Testis (tissue), 5 donors: ENCODE measurements at places on chromosomes 5 and 9.

DNA sequence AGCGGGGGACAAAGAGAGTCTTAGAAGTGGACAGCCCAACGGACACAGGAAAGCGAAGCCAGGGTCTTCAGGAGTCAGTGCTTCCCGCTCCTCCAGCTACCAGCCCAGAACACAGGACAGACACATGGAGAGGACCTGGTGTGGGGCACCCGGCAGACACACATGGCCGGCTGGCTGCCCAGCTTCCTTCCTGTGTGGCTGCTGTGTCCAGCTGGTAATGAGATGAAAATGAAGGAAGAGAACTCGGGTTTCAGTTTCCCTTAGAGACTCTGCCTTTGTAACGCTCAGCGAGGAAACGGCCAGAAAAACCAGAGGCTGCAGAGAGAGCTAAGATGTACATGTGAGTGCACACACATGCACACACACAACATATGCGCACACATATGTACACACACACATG lies 87.5 kb downstream of the SECISBP2 start:
- no peak overlapping the region for H3K27ac ChIP-seq
- no peaks in the 10 kb centered on the region for H3K27me3 ChIP-seq
- no peak for DNase-seq
- H3K4me1 ChIP-seq = no peaks in the 10 kb centered on the region

DNA sequence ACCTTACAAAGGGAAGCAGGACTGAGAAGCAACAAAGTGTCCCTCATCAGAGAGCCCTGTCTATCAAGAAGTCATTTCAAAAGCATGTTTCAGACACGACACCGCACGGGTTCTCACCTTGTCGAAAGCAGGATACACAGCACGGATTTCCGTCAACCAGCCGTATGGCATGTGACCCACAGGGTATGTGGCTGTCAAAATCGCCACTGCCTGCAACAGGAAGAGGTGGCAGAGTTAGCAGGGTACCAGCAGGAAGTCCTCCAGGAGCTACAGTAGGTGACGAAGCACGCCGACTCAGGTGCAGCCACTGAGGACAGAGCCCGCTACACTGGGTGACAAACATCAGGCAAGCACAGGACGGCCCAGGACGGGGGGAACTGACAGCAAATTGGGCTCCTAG lies 81.2 kb downstream of the OTULIN start:
- no peak for DNase-seq
- H3K4me3 ChIP-seq = no peak overlapping the region
- H3K27ac ChIP-seq = no peak overlapping the region
- H3K4me1 ChIP-seq = no peaks in the 10 kb centered on the region
- H3K27me3 ChIP-seq = no peaks in the 10 kb centered on the region

- peaks cover 29% of the 10 kb centered on the region for H3K4me1 ChIP-seq
- H3K27ac ChIP-seq = no peak overlapping the region
- H3K36me3 ChIP-seq = no peaks in the 10 kb centered on the region
- peak; percentile 83 for DNase-seq
- no peak overlapping the region for H3K4me3 ChIP-seq
Observed at GRCh38 chr5:178234750-178235587, 2.4 kb upstream of the PHYKPL start.

DNA sequence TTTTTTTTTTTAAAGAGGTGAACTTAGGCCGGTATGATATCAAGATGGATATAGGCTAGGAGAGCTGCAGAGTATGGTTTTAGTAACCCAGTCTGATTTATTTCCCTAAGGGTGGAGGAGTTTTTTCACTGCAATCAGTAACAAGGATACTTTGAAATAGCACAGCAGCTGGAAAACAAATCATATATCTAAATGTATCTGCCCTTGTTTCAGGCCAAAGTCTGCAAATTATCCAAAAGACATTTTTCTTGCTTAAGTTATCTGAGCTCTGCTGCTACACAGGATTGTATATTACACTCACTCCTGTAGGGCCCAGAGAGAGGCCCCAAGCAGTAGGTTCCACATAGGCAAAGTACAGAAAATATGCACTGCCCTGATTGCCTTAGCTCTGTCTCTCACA lies 222.4 kb downstream of the NTRK2 start:
- H3K36me3 ChIP-seq = no peaks in the 10 kb centered on the region
- no peaks in the 10 kb centered on the region for H3K4me1 ChIP-seq
- H3K27me3 ChIP-seq = no peaks in the 10 kb centered on the region
- H3K4me3 ChIP-seq = no peak overlapping the region

DNA sequence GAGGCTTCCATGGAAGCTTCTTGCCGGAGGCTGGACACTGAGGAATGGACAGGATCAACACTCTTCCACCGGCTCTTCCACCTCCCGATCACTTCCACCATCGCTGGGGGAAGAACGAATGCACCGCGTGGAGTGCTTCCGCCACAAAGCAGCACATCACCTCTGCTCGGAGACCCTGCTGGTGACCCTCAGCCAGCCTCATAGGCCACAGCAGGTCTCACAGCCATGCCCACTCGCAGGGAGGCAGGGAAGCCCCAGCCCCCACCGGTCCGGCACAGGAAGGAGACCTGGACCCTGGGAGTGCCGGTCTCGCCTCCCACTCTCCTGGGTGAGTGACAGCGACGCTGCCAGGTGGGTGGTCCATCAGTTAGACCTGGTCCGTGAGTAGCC lies 4.7 kb downstream of the MRPL36 start:
- no peak for DNase-seq
- no peak overlapping the region for H3K4me3 ChIP-seq
- H3K27me3 ChIP-seq = no peaks in the 10 kb centered on the region
- peaks cover 6% of the 10 kb centered on the region for H3K4me1 ChIP-seq

- no peaks in the 10 kb centered on the region for H3K27me3 ChIP-seq
- H3K4me1 ChIP-seq = peaks cover 10% of the 10 kb centered on the region
- no peak overlapping the region for H3K4me3 ChIP-seq
Observed at GRCh38 chr5:91374893-91375520, 8.1 kb downstream of the ARRDC3 start.

DNA sequence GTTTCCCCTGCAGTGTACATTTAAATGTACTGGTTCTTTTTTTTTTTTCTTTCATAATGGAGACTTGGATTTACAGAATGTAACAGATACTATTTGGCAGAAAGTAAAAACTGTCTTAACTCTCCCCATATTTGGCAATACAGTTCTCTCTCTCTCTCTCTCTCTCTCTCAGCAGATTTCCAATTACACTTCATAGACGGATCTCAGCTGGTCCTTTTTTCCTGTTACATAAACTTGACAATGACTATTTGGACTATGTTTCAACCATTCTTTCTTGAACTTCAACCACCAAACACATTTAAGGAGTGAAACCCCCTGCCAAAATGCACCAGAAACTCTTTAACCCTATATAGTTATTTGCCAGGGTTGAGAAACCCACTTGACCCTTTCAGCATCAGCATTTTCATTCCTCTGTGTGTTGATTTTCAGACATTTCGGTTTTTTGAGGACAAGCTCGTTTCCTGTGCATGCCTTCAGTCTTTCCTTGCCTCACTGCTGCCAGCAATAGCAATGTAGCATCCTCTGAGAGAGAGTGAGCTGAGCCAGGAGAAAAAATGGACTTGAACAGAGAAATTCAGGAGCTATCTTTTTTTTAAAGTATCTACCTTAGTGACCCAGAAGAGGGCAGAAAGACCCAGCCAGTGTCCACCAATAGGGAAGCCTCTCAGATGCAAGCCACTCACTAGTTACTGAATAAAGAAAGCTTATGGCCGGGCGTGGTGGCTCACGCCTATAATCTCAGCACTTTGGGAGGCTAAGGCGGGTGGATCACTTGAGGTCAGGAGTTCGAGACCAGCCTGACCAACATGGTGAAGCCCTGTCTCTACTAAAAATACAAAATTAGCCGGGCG lies 26.0 kb upstream of the GNA14 start:
- DNase-seq = no peak
- no peaks in the 10 kb centered on the region for H3K4me1 ChIP-seq
- no peaks in the 10 kb centered on the region for H3K36me3 ChIP-seq
- H3K27me3 ChIP-seq = no peaks in the 10 kb centered on the region

GRCh38 chr5:68932830-68933434 lies 160.9 kb upstream of the SLC30A5 start:
- DNase-seq = peak; percentile 49
- H3K27me3 ChIP-seq = no peaks in the 10 kb centered on the region
- no peaks in the 10 kb centered on the region for H3K4me1 ChIP-seq
- H3K36me3 ChIP-seq = no peaks in the 10 kb centered on the region

GRCh38 chr9:125655691-125656410 lies 51.2 kb downstream of the MAPKAP1 start:
- no peak overlapping the region for H3K27ac ChIP-seq
- H3K4me3 ChIP-seq = no peak overlapping the region
- DNase-seq = no peak

GRCh38 chr9:16272776-16273175 lies 597.7 kb downstream of the BNC2 start:
- DNase-seq = no peak
- H3K4me3 ChIP-seq = no peak overlapping the region
- H3K4me1 ChIP-seq = peaks cover 5% of the 10 kb centered on the region
- no peaks in the 10 kb centered on the region for H3K36me3 ChIP-seq
- H3K27me3 ChIP-seq = no peaks in the 10 kb centered on the region
- H3K27ac ChIP-seq = no peak overlapping the region

- H3K27ac ChIP-seq = no peak overlapping the region
- no peak for DNase-seq
- H3K4me3 ChIP-seq = no peak overlapping the region
- H3K4me1 ChIP-seq = no peaks in the 10 kb centered on the region
Observed at GRCh38 chr5:144697847-144698262, 527.2 kb downstream of the KCTD16 start.

GRCh38 chr9:94603259-94604160 lies 9.9 kb upstream of the FBP2 start:
- no peaks in the 10 kb centered on the region for H3K36me3 ChIP-seq
- no peak overlapping the region for H3K27ac ChIP-seq
- peak; percentile 81 for DNase-seq
- no peaks in the 10 kb centered on the region for H3K4me1 ChIP-seq

GRCh38 chr5:56676091-56676768 lies 139.1 kb upstream of the MAP3K1 start:
- H3K27me3 ChIP-seq = no peaks in the 10 kb centered on the region
- H3K36me3 ChIP-seq = no peaks in the 10 kb centered on the region
- no peak for DNase-seq
- H3K4me1 ChIP-seq = no peaks in the 10 kb centered on the region
- H3K4me3 ChIP-seq = no peak overlapping the region

DNA sequence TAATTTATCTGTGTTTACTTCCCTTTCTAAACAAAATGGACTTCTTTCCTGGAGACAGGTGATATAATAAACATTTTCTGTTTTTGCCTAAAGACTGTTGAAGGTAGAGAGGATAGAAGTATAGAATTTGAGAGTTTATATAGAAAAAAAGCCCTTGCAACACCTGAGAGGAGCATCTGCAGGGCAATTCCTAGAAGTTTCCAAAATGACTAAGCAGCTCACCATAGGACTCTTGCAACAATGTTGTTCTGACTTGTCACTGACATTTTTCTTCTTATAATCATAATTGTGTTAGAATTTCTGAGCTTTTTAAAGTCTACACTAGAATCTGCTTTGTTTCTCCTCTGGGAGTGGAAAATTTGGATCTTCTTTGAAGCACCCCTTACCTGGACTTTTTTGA lies 216.8 kb downstream of the TUSC1 start:
- no peak overlapping the region for H3K27ac ChIP-seq
- no peak for DNase-seq
- H3K4me3 ChIP-seq = no peak overlapping the region
- no peaks in the 10 kb centered on the region for H3K36me3 ChIP-seq

GRCh38 chr5:38433160-38433861 lies 123.1 kb downstream of the LIFR start:
- DNase-seq = peak; percentile 42
- peaks cover 12% of the 10 kb centered on the region for H3K4me1 ChIP-seq
- H3K27ac ChIP-seq = no peak overlapping the region
- no peak overlapping the region for H3K4me3 ChIP-seq

DNA sequence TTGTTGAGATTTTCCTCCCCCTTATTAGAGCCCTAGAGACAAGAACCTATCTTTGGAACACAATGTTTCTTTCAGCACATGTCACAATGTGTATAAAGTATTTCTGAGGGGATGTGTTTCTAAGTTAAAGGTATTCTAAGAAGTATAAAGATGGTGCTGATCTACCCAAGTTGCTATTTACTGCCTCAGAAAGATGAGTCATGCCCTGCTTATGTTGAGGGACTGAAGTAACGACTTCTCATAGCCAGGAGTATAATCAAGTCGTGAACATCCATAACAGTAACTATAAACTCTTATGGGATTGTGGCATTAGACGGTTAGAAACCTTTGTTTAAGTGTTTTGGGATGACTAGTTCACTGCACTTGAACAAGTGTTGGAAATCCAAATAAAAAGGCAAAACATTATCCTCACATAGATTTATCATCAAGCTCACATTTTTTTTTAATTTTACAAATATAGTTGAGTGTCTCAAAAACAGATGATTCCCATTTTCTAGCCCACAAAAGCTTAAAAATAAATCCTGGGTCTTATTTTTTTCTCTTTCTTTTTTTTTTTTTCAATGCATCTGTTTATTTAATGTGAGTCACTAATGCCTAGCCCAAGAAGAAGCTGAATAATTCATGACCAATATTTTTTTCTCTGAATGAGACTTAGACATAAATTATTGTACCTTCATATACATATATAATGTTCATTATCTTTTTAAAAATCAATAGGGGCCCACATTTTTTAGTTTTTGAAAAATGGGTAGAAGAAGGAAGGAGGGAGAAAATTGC lies 12.2 kb upstream of the TMEM252 start:
- no peaks in the 10 kb centered on the region for H3K27me3 ChIP-seq
- H3K4me3 ChIP-seq = no peak overlapping the region
- no peak for DNase-seq
- H3K27ac ChIP-seq = peak overlapping the region; percentile 55
- no peaks in the 10 kb centered on the region for H3K36me3 ChIP-seq

- H3K4me3 ChIP-seq = no peak overlapping the region
- DNase-seq = no peak
- H3K27ac ChIP-seq = no peak overlapping the region
- no peaks in the 10 kb centered on the region for H3K27me3 ChIP-seq
- H3K36me3 ChIP-seq = no peaks in the 10 kb centered on the region
Observed at GRCh38 chr9:38047301-38048251, 21.5 kb downstream of the SHB start.

GRCh38 chr9:27659001-27659400 lies 85.7 kb upstream of the C9orf72 start:
- DNase-seq = no peak
- H3K36me3 ChIP-seq = no peaks in the 10 kb centered on the region
- no peaks in the 10 kb centered on the region for H3K4me1 ChIP-seq
- H3K4me3 ChIP-seq = no peak overlapping the region

GRCh38 chr5:131513780-131514179 lies 121.2 kb downstream of the RAPGEF6 start:
- no peaks in the 10 kb centered on the region for H3K27me3 ChIP-seq
- no peak overlapping the region for H3K4me3 ChIP-seq
- H3K36me3 ChIP-seq = no peaks in the 10 kb centered on the region
- no peaks in the 10 kb centered on the region for H3K4me1 ChIP-seq
- no peak overlapping the region for H3K27ac ChIP-seq
- DNase-seq = no peak

- H3K4me3 ChIP-seq = peak overlapping the region; percentile 98
- peaks cover 5% of the 10 kb centered on the region for H3K4me1 ChIP-seq
- H3K27me3 ChIP-seq = no peaks in the 10 kb centered on the region
- peak overlapping the region; percentile 86 for H3K27ac ChIP-seq
- H3K36me3 ChIP-seq = no peaks in the 10 kb centered on the region
Observed at GRCh38 chr5:54309276-54309675, 1.1 kb downstream of the ARL15 start.
